Liver (tissue), 10 donors: ENCODE measurements at places on chromosomes 3 and 15. TPM values are rescaled to one million over a fixed set of nuclear protein-coding genes. Genes with fewer than 3 reads are reported as not detected.

CYP19A1 gene
- 0.03 TPM for polyA plus RNA-seq

UPK1B gene
- polyA plus RNA-seq: 0.19 TPM

ASB14 gene
- not detected for polyA plus RNA-seq

GALNT15 gene
- 1.1 TPM for polyA plus RNA-seq

DUOXA2 gene
- not detected for polyA plus RNA-seq

KATNBL1 gene
- polyA plus RNA-seq: 19.4 TPM

SAXO2 gene
- 0.28 TPM for polyA plus RNA-seq

POLR2M gene
- polyA plus RNA-seq: 54.9 TPM

TLR9 gene
- polyA plus RNA-seq: not detected

EAF2 gene
- 4.8 TPM for polyA plus RNA-seq

LRRC34 gene
- polyA plus RNA-seq: 1.3 TPM

HYKK gene
- 2.7 TPM for polyA plus RNA-seq

ACTRT3 gene
- polyA plus RNA-seq: 1.4 TPM

NPAP1 gene
- polyA plus RNA-seq: not detected
